ENCODE measurements at places on chromosomes 12 and 14. TPM values are rescaled to one million over a fixed set of nuclear protein-coding genes. Genes with fewer than 3 reads are reported as not detected.

KSR2 gene
- 0.20 TPM for polyA plus RNA-seq

PLEKHH1 gene
- 2.2 TPM for polyA plus RNA-seq

AQP2 gene
- 0.06 TPM for polyA plus RNA-seq

SLCO1B3 gene
- polyA plus RNA-seq: not detected

POC1B gene
- 6.1 TPM for polyA plus RNA-seq

DNAI7 gene
- not detected for polyA plus RNA-seq

ANO2 gene
- polyA plus RNA-seq: 6.6 TPM

SLC7A7 gene
- polyA plus RNA-seq: 3.7 TPM

LMNTD1 gene
- polyA plus RNA-seq: 1.1 TPM

IL31 gene
- not detected for polyA plus RNA-seq
